ENCODE measurements at places on chromosomes 2 and 18.

DNA sequence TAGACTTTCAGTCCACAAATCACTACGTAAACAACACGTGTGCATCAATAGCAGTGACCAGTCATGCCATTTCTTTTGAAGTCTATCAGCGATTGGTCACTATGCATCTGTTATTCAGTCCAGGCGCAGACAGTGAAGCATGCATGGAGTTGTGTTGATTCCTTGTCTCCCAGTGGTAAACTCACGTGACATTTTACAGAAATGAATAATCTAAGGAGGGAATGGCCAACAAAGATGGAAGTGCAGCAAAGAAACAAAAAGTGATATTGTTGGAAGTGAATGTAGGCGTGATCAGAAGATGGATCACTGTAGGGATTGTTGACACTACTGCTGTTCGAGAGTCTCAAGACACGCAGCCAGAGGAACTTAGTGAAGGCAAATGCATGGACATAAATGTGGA, 317.8 kb upstream of the MGAT5 start:
- DNase-seq: no peak

GRCh38 chr2:217820904-217821303, 181.9 kb downstream of the TNS1 start:
- no peak for DNase-seq

GRCh38 chr2:241809383-241810306, 652 bp downstream of the NEU4 start:
- no peak for DNase-seq

DNA sequence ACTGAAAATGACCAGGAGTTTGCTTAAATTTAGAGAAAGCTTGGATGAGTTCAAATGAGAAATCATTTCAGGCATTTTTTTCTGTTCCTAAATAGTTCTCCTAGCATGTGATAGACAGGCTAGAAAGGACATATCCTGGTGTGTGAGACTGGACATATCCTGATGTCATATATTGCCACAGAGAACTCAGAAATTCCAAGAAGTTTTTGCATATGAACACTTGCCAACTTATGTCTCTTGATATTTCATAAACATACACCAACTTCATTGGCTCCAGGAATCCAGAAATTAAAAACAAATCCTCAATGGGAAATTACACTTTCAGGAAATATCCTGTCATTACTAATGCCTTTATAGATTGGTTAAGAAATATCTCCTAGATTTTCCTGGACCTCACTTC, 2.9 kb upstream of the SERPINB4 start:
- no peak for DNase-seq

Measured in NCI-H2107 (cell line).